ENCODE measurements at places on chromosomes 16 and 17.

- no peak for DNase-seq
Observed at GRCh38 chr16:4873091-4873490, 25.8 kb downstream of the UBN1 start.

DNA sequence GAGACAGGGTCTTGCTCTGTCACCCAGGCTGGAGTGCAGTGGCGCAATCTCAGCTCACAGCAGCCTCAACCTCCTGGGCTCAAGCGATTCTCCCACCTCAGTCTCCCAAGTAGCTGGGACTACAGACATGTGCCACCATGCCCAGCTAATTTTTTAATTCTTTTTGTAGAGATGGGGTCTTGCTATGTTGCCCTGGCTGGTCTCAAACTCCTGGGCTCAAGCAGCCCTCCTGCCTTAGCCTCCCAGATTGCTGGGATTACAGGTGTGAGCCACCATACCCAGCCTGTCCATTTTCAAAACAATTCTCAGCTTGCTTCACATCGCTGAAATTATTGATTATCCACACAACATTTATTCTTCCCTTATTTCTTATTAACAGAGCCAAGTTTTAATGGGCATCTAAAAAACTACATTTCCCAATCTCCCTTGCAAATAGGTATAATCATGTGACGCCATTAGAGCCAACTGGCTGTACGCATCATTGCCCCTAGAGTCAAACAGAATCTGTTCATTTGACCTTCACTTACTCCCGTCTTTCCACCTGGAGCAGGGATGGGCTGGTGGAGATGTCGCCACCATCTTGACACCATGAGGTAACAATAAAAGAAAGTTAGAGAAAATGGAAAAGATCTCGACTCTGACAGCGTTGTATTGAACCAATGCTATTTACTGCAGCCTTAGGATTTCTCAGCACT lies 148.0 kb upstream of the FOXF1 start:
- no peak for DNase-seq

GRCh38 chr17:2363851-2364762 lies 26.8 kb downstream of the SGSM2 start:
- no peak for DNase-seq

DNA sequence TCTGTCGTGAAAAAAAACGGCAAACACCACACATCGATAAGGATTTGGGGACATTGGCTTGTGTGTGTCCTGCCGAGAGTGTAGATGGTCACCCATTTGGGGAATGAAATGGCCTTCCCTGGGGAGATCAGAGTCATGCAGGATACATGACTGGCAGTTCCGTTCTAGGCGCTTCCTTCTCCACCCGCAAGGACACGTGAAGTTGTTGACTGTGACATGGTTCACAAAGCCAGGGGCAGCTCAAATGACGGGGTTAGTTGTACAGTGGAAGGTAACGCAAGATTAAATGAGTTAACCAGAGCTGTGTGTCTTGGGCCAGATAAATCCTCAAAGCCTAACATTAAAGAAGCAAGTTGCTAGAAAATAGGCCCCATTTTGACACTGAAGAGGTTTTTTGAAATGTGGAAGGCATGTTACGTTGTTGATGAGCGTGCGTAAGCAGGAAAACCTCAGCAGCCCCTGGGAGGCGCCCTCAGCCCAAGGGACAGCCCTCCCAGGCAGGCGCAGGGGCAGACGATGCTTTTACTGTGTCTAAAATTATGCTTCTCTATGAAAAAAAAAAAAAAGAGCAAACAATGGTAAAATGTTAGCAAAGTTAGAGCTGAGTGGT lies 35.9 kb upstream of the CHMP6 start:
- DNase-seq = no peak

- no peak for DNase-seq
Observed at GRCh38 chr17:64630309-64631223, 31.5 kb downstream of the SMURF2 start.

GRCh38 chr17:5667871-5668270 lies 83.6 kb upstream of the NLRP1 start:
- DNase-seq = no peak

GRCh38 chr16:85457366-85457765 lies 155.8 kb upstream of the GSE1 start:
- no peak for DNase-seq

DNA sequence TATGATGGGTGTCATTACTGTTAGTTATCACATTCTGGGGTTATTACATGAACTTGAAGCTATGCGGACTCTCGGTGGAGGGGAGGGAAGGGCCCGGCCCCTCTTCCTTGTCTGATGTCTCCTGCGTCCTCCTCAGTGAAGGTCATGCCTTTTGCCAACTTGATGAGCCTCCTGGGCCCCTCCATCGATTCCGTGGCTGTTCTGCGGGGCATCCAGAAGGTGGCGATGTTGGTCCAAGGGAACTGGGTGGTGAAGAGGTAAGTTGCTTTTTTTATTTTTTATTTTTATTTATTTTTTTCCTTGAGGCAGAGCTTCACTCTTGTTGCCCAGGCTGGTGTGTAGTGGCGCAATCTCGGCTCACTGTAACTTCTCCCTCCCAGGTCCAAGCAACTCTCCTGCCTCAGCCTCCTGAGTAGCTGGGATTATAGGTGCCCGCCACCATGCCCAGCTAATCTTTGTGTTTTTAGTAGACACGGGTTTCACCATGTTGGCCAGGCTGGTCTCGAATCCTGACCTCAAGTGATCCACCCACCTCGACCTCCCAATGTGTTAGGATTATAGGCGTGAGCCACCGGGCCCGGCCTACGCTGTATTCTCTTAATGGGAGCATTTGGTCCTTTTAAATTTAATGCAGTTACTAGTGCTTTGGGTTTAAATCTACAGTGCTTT lies 21.6 kb downstream of the POLR3E start:
- peak; percentile 69 for DNase-seq

- DNase-seq = no peak
Observed at GRCh38 chr17:45146166-45146565, 2.1 kb upstream of the HEXIM1 start.

- no peak for DNase-seq
Observed at GRCh38 chr16:25656639-25657038, 35.1 kb upstream of the HS3ST4 start.

- DNase-seq = no peak
Observed at GRCh38 chr16:86120201-86121192, 221.5 kb downstream of the IRF8 start.

- DNase-seq = no peak
Observed at GRCh38 chr16:56279914-56280313, 88.6 kb downstream of the GNAO1 start.

GRCh38 chr16:65878347-65878746 lies 488.1 kb upstream of the CDH5 start:
- DNase-seq = no peak

- DNase-seq = no peak
Observed at GRCh38 chr16:67926181-67926750, 5.4 kb downstream of the CTRL start.

DNA sequence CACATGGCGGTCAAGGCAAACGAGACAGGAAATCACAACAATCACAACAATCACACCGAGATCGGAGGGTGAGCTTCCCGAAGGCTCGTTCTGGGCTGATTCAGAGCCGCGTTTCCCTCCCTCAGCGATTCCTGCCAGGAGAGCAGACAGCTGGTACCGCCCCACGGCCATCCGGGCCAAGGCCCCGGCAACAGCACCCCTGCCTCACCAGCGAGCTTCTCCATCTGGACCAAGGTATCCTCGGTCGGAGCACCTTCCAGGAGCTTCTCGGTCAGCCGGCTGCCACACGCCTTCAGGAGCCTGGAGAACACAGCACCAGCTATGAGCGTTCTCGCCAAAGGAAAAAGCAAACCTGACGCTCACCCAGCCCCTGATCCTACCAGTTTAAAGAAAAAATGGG lies 15.2 kb upstream of the PLD6 start:
- DNase-seq = no peak

- DNase-seq = no peak
Observed at GRCh38 chr17:79786930-79787643, 9.1 kb downstream of the CBX2 start.

DNA sequence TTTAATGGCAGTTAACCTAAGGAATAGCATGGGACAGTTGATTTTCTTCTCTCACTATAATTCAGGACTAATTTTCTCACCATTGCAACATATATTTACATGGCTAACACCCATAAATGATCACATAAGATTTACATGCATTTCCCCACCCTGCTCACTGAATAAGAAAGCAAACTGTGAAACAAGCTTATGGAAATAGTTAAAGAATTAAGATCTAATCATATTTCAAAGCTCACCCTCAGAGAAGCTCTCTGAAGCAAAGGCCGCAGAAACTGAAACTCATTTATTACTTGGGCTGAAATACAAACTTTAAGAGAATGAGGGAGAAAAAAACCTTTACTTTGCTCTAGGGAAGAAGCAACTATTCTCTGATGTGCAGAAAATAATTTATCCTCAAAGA lies 218.7 kb upstream of the AXIN2 start:
- DNase-seq = no peak

GRCh38 chr17:27256225-27257030 lies 37.5 kb upstream of the WSB1 start:
- no peak for DNase-seq

DNA sequence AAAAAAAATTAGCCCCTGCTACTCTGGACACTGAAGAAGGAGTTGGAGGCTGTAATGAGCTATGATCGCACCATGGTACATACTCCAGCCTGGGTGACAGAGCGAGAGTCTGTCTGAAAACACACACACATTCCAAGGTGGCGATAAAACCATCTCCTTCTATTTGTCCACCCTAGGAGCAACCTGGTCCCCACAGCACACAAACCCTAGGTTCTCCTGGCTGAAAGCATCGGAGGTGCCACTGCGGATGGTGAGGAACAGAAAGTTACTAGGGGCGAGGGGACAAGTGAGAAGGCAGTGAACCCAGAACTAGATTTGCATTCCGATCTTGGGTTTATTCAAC lies 1.4 kb upstream of the ECI1 start:
- DNase-seq = no peak

DNA sequence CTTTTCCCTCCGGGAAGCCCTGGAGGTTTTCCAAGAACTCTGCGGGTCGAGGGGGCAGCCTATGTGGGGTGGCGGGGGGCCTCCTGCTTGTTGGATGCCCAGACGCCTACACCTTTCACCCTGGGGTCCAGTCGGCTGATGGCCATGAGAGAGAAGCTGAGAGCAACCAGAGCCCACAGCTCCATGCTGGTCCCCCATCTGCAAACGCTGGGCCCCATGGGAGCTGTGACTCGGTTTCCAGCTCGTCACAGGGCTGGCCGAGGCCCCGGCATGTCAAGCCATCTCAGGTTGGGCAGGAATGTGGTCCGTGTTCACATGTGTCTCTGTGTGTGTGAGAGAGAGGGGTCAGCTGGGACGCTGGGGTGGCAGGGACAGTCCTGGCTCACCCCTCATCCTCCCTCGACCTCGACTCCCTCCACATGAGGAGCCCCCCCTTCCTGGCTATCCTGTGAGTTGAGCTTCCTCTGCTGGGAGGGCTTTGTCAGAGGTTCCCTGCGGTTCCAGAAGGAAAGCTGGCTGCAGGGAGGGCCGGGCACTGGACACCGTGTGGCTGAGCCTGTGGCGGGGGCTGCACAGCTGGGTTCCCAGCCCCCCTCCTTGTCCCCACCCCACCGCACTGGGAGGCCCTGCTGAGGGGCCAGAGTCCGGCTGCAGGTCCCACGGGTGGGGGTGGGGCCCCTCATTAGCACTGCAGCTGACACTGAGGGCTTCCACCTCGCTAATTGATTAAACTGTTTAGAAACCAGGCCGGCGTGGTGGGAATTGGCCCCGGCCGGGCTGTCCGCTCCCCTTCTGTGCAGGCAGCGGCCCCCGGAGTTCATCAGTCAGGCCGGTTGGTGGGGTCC lies 19.1 kb downstream of the METRNL start:
- no peak for DNase-seq

Data from activated naive CD8-positive, alpha-beta T cell treated with anti-CD3 and anti-CD28 coated beads, Interleukin-2, amount 50 U/mL, for 24 hours (primary cell).